ENCODE measurements at places on chromosomes 4 and X.

GRCh38 chr4:89303814-89304388, 3.7 kb downstream of the GPRIN3 start:
- no peak for DNase-seq

DNA sequence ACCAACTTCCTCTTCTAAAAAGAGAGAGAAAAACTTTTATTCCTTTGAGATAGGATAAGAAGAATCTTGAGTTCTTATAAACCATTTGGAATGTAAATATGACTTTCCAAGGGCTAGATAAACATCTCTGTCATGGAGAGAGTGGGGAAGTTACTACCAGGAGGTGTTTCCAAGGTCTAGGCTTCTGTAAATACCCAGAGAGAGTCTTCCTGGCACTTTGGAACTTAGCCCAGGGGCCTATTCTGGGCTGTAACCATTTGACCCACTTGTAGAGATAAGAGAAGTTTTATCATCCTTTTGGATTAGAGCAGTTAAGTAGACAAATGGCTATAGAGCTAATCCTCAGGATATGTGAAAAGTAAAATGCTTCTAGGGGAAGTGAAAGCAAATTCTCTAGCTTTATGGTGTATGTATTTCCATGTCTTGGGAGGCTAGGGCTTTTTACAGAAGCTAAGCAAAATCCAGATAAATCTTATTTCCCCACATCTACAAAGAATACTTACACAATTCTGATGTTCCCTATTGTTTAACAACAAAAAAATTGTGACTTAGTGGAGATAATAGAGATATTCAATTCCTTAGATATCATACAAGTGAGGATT, 51.1 kb downstream of the MCUB start:
- DNase-seq = no peak

DNA sequence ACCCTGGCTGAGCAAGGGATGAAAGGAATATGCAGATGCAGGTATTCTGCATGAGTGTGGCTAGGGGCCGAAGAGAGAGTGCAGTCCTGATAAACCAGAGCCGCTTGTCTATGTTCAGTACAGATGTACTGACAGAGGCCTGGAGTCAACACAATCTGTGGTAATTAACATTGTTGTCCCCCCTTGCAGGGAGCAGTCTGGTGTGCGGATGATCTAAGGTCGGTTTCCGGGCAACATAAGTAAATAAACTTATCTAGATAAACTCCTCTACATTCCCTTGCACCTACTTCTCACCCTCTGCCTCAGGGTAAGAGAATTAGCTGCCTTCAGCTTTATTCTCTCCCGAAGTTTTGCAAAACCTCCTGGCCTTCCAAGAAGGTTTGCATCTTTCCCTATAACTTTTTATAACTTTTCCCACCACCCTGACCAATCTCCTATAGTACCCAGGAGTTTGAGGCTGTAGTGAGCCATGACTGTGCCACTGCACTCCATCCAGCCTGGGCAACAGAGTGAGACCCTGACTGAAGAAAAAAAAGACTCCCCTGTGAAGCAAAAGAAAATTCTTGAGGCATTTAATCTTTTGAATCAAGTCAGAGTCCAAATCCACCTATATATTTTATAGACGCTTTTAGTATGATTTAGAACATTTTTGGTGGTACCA, 26.6 kb downstream of the SNX25 start:
- DNase-seq = no peak

GRCh38 chr4:69753686-69754085, 6.7 kb downstream of the SULT1B1 start:
- no peak for DNase-seq

GRCh38 chrX:53223068-53223693, 1.8 kb downstream of the KDM5C start:
- DNase-seq = no peak

- no peak for DNase-seq
Observed at GRCh38 chrX:23901805-23902204, 5.9 kb downstream of the APOO start.

DNA sequence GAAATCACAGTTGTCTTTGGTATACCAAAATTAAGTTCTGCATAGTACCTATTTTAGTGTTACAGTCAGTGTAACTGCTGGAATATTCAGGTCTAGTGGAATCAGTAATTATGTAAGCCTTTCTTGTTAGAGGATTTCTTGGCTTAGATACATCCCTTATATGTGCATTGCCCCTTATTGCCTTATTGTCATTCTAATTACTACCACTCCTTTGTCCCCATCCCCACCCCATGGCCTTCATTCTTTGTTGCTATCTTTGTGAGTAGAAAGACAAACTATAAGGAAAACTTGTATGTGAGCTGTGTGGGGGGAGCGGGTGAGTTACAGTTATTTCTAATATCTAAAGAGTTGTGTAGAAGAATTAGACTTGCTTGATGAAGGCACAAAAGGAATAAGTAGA, 36.9 kb upstream of the RPA4 start:
- no peak for DNase-seq

DNA sequence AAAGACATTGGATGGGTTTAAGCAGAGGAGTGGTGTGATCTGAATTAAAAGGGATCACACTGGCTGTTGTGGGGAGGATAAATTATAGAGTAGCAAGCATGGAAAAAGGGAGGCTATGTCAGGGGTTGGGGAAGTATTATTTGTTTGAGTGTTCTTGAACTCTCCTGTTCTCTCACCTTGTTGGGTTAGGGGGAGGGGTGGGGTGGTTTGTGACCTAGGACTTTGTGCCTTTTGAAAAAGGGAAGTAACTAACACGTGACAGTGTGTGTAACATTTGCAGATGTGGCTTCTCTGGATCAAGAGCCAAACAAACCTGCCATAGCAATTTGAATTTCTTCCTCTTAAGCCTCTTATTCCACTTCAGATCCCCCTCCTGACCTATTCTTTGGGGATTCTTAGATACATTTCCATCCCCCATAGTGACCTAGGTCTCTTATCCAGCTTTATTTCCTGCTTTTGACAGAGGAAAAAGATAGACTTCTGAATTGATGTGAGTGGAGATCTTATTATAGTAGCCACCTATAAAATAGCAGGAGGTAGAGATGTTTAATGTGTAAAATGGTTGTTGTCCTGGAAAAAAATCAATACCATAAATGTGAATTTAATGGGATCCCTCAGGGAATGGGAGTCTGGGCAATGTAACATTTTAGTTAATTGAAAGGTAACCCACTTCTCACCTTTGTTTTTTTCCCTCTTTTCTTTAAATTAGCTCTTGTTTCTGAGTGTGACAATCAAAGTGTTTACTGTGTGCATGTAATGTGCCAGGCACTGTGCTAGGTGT, 120.4 kb downstream of the CT47B1 start:
- DNase-seq = no peak

DNA sequence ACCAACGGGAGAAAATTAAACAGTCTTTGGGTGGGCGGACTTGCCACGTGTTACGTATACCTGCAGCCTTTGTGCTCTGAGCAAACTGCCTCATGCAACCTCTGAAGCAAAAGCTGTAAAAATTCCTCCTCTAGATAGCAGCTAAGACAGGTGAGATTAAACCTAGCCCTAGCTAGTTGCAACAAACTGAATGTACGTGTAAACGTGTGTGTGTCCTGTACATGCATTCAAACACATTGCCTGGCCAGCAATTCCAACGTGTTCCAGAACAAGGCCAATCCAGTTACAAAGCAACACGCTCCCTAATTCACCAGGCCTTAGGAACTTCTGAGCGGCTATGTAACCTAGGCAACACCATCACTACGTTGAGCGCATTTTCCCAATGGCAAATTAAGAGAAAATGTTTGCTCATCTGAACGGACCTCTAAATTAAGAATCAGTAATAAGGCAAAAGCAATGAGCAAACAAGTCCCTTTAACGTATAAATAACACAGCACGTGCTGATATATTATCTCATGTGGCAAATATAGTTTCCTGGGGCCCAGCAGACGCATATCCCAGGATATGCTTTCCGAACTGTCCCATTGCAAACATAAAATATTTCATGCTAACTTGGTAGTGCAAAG, 792 bp downstream of the PPID start:
- DNase-seq = no peak

- DNase-seq = no peak
Observed at GRCh38 chr4:176584031-176584606, 208.6 kb downstream of the VEGFC start.

GRCh38 chr4:45350438-45350837, 624.1 kb upstream of the GNPDA2 start:
- DNase-seq = no peak

DNA sequence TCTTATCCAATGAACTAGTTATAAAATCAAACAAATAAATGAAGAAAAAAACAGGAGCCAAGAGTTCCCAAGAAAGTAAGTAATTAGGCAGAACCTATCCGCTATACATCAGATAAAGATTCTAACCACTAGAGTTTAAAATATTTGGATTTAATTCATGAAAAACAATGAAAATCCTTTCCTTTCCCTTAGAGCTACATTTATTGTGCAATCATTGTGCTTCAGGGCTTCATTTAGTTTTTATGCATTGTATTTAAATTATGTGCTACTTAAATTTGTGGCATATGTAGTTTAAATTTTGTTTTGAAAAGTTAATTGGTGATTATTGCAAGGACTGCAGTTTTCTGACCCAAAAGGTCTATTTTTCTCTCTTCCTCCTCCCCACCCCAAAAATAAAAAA, 17.9 kb downstream of the GNRHR start:
- no peak for DNase-seq

- DNase-seq = no peak
Observed at GRCh38 chr4:121227341-121227792, 63.2 kb upstream of the TNIP3 start.

GRCh38 chrX:69424910-69425309, 79.2 kb upstream of the NALF2 start:
- no peak for DNase-seq

GRCh38 chr4:181858741-181859140, 384.5 kb upstream of the TENM3 start:
- DNase-seq = no peak

DNA sequence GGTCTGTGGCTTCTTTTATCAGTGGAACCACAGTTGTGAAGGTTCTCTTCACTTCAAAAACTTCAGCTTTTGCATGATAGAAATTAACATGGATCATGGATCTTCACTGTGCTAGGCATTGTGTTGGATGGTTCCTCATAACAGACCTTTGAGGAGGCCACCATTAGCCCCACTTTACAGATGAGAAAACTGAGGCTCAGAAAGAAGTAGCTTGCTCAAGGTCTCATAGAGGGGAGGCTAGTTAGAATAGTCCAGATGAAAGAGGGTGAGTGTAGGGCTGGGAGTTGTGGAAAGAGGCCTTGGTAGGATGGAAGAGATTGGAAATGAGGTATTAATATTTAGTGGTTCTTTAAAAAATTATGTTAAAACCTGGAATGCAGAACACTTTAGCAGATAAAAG, 2.6 kb downstream of the TSR2 start:
- DNase-seq = no peak

DNA sequence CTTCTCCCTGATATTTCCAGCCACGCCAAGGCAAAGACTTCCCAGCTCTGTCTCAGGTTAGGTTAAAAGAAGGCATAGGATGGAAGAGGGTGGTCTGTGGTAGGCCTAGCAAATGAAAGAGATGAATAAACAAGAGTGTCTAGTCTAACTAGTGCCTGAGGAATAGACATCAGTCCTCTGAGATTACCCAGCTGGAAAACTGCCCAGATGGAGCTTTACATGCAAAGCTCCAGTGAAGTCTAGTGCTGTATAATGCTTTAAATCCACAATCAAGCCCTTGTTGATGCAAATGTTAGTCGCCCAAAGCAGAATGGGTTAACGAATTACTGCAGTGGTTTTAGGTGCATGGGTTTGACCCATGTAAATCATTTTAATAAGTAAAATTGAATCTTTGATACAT, 24.8 kb upstream of the GUCY1B1 start:
- DNase-seq = no peak

DNA sequence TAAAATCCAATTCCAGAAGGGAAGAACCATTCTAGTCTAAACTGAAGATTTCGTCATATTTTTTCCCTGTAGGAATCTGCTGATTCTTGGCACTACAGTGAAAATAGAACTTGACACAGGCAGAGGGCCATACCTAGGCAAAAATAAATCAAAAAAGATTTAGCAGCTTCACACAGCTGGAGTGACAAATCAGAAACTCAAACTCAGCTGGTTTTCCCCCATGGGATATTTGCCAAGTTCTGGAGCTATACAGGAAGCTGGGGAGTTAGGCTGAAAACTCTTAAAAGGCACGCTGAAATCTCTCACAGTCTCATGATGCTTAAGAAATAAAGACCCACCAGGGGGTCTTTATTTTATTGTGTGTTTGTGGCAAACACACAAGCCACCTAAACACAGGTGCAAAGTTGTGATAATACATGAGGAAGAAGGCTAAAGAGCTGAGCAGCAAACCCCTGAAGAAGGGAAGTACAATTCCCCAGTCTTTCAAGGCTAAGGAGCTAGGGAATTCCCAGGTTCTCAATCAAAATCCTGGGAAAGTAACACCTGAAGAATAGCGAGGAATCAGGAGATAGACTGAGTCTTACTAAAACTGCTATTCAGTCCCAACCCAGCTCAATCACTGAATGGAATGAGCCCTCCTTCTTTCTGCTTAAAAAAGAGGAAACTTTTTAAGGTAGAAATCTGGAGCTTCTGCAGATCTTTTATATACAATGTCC, 32.1 kb upstream of the BEND2 start:
- DNase-seq = no peak

GRCh38 chrX:136597356-136597755, 50.6 kb upstream of the CD40LG start:
- no peak for DNase-seq

DNA sequence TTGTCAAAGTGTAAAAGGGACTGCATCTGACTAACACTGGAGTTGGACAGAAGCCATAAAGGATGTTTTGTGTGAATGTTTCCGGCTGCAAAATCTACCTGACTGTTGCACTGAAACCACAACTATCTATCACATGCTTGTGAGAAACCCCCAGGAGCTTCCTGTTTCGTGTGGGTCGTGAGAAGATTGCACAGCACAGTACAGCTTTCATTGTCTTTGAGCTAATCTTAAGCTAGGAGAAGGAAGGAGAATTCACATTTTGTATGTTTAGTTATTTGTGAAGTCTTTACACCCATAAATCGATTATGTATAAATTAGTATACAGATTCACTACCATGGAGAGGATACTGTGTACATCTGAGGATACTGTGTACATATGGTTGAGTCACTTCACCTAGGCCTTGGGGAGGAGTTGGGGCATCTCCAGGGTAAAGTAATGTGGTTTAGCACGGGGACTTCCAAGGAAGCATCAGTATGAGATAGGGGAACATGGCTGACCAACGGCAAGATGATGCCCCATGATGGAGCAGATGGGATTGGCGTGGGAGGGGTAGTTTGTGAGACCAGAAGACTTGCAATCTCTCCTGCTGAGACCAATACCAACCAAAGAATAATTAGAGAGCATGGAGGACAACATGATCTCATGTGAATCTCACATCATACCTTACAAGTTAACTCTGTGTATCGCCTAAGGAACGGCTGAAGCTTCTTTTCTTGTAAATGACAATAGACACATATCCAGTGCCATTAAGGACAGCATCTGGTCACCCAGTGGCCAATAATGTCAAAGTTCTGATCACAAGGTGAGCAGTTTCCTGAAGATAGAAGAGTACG, 43.1 kb upstream of the FAM9C start:
- DNase-seq = no peak
